ENCODE measurements at places on chromosomes 12 and 14. TPM values are rescaled to one million over a fixed set of nuclear protein-coding genes. Genes with fewer than 3 reads are reported as not detected.
A peak's percentile ranks its signal among the peaks of the same experiment; 100 is the strongest.

TSPAN19 gene
- total RNA-seq: not detected

GRCh38 chr14:78737601-78738000 is 567.4 kb downstream of the NRXN3 start:
- no peaks in the 10 kb centered on the region for H3K36me3 ChIP-seq
- no peak overlapping the region for H3K27ac ChIP-seq
- no peaks in the 10 kb centered on the region for H3K4me1 ChIP-seq
- no peak overlapping the region for H3K4me3 ChIP-seq

DNA sequence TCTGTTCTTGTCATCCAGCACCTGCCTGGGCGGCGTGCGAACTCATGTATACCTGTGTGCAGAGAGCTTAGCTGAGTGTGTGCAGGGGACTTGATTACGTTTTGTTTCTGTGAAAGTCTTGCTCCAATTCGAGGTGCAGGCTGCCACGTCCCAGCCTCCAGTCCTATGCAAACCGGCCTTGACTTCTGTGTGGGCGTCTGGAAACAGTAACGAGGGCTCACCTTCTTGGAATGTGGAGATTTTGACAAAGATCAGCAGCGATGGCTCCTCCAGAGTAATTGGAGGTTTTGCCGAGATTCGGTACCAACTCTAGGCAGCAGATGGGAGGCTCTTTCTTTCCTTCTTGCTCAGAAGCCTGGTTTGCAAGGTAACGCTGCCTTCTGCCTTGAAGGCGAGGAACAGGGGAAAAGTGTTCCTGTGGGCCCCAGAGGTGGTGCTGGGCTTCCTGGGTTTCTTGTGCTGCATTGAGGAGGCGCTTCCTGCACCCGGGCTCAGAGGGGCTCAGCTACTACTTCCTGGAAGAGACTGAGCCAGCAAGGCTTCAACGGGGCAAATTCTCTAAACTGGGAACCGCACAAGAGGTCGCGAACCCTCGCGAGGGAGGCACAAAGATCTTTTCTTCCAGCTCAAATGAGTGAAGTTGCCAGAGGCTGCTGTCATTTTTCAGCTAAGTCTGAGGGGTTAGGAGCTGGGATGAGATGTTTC is 249.0 kb downstream of the AACS start:
- no peak overlapping the region for H3K4me3 ChIP-seq
- no peaks in the 10 kb centered on the region for H3K27me3 ChIP-seq
- no peak for DNase-seq

GRCh38 chr12:95574799-95575452 is 23.6 kb upstream of the USP44 start:
- no peak for DNase-seq
- peak overlapping the region; percentile 60 for H3K27ac ChIP-seq
- H3K27me3 ChIP-seq: no peaks in the 10 kb centered on the region

- H3K36me3 ChIP-seq: no peaks in the 10 kb centered on the region
- H3K4me3 ChIP-seq: no peak overlapping the region
- no peak for DNase-seq
- H3K27ac ChIP-seq: no peak overlapping the region
- peaks cover 9% of the 10 kb centered on the region for H3K4me1 ChIP-seq
These were observed 58.2 kb downstream of the DIO3 start for GRCh38 chr14:101619484-101619883.
